ENCODE measurements at places on chromosomes 7 and 10.

GRCh38 chr10:102729029-102730026, 14.4 kb upstream of the WBP1L start:
- no peak for DNase-seq

- no peak for DNase-seq
These were observed 496.8 kb downstream of the LRMDA start for GRCh38 chr10:75928231-75928630.

GRCh38 chr10:114271779-114272167, 32.7 kb downstream of the VWA2 start:
- peak; percentile 79 for DNase-seq

DNA sequence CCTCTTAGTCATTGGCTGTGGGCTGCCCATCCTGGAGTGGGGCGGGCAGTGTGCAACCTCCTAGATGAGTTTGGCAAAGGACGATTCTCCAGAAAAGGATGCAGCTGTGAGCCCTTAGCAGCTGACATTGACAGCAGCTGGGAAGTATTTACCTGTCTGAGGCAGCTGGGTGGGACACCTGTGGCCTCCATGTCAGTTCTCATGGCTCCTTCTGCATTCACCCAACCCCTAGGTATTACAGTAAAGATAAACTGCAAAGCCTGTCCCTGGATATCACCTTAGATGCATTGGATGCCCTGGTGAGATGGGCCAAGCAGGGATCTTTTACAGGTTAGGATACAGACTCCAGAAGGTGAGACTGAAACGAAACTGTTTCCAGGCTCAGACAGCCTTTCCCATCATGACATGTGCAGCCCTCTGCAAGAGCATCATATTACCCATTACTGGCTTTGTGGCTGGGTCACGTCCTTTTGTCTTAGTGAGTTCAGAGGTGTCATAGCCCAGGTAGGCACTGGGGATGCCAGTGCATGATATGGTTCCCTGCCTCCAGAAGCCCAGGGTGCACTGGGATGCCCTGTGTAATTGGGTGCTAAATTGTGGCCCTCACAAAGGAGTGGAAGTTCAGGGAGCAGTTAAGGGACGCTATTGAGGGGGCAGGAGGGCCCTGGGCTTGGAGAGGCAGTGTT, 28.9 kb downstream of the MINDY4 start:
- DNase-seq, result no peak

DNA sequence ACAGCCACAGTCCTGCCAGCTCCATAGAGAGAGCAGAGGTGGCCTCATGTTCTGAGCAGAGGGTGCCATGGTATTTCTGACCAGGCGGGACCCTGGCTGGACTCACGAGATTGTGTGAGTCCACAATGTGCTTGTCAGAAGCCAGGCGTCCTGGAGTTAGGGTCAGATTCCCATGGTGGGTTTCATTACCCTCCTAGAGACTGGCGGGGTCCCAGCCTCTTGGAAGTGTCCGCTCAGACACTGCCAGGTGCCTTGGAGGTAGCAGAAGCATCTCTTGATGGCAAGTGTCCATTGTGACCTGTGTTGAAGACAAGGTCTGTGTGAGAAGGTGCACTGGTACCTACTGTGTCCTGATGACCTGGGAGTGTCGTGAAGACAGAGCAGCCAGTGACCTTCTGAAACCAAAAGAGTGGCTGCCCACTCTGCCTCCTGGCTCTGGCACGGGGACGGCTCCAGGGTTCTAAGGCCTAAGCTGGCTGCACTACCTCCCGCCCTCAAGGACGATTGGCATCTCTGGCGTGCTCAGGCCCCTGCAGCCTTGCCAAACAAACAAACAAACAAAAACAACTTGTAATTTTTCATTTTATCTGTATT, 56.8 kb downstream of the MGMT start:
- DNase-seq, result no peak

GRCh38 chr7:142878315-142878714, 7.2 kb downstream of the TRPV6 start:
- no peak for DNase-seq

DNA sequence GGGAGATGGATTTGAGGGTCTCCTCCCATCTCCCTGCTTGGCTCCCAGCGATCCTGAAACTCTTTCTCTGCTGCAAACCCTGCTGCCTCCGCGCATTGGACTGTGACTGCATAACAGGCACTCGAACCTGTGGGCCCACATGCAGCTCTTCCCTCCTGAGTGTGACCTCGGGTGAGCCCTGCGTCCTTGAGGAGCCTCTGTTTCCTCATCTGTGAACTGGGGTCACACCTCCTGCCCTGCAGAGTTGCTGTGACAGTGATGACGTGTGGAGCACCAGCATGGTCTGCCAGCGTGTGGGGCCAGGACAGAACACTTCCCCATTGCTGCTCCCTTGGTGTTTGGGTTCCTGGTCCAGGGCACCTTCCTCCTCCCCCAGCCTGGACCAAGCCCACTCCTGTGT, 46.9 kb upstream of the PSMG3 start:
- no peak for DNase-seq

DNA sequence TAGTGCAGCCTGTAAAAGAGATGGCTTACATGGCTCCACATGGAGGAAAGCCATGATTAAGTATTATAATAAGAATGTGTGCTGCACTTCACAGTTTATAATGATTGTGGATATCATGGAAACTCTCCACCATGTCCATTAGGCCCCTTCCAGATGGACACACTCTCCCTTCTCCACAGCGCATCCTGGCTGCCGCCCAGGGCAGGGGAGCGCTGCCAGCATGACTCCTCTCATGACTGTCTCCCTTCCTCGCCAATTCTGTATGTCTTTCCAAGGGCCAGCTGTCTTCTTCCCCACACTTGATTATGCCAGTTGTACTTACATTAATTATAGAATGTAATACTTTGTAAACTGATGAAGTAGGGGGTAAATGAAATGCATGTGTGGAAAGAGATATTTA, 259.3 kb upstream of the TMEM72 start:
- DNase-seq, result no peak

DNA sequence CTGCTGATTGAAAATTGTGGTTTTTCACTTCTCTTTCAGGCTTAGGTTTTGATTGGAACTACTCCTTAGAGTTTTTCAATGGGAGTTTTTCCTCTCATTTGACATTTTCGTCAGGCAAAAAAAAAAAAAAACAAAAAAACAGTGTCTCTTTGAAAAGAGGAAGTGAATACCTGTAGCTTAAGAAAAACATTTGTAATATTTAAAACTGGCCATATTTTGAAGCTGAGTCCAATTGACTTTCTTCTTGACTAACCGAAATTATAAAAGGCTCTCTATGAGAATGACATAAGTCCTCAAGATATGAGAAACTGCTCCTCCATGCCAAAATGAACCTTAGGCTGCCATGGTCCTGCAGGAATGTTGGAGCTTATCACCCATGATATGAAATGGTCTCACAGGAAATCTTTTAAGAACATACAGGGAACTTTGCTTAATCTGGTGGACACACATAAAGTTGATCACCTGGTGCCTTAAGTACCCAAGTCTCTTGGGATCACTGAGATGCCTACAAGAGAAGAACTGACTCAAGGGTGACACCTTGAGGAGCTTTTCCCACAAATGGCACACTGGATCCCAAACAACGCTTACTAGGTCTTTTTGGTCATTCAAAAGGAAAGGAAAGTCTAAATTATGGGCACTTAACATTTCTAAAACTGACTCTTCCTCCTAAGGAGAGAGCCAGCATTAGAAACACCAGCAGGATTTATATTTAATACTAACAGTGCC, 263.4 kb downstream of the CDC14C start:
- no peak for DNase-seq
